A549 treated with Mapracorat at 1 μM for 4 hours (cell line): ENCODE measurements at places on chromosomes 3 and 15. TPM values are rescaled to one million over a fixed set of nuclear protein-coding genes. Genes with fewer than 3 reads are reported as not detected.

FETUB gene
- 0.10 to 0.35 TPM (median 0.23 TPM) in 5 replicates for total RNA-seq

ARGFX gene
- total RNA-seq = not detected in 5 replicates

ARPC4 gene
- 153 to 231 TPM (median 158 TPM) in 5 replicates for total RNA-seq

PTH1R gene
- total RNA-seq = 1.1 to 1.8 TPM (median 1.4 TPM) in 5 replicates

DNASE1L3 gene
- total RNA-seq = 0.21 TPM in 1 of 5 replicates, not detected in the others

CCDC80 gene
- 35.4 to 71.1 TPM (median 52.7 TPM) in 5 replicates for total RNA-seq

MST1R gene
- total RNA-seq = 6.1 to 8.3 TPM (median 7.6 TPM) in 5 replicates

IL20RB gene
- total RNA-seq = 0.77 to 1.1 TPM (median 0.97 TPM) in 5 replicates

GOLGA8S gene
- 0.10 to 0.23 TPM (median 0.18 TPM) in 5 replicates for total RNA-seq

GOLGA6A gene
- 0.07 to 0.26 TPM (median 0.10 TPM) in 5 replicates for total RNA-seq

KY gene
- total RNA-seq = 0.07 to 0.14 TPM (median 0.08 TPM) in 4 of 5 replicates, not detected in the other

PPP2R3A gene
- total RNA-seq = 1.4 to 2.9 TPM (median 2.2 TPM) in 5 replicates

GOLGA6B gene
- 0.10 TPM in 1 of 5 replicates, not detected in the others for total RNA-seq

KBTBD13 gene
- total RNA-seq = not detected in 5 replicates

ADAM10 gene
- total RNA-seq = 84.6 to 125 TPM (median 116 TPM) in 5 replicates
